Esophagus muscularis mucosa (tissue), 4 donors: ENCODE measurements at places on chromosomes 2 and 18.

- H3K36me3 ChIP-seq = no peaks in the 10 kb centered on the region
- no peak for DNase-seq
- no peaks in the 10 kb centered on the region for H3K4me1 ChIP-seq
- H3K4me3 ChIP-seq = no peak overlapping the region
- H3K27me3 ChIP-seq = no peaks in the 10 kb centered on the region
These were observed 32.1 kb upstream of the DYNAP start for GRCh38 chr18:54558609-54559585.

DNA sequence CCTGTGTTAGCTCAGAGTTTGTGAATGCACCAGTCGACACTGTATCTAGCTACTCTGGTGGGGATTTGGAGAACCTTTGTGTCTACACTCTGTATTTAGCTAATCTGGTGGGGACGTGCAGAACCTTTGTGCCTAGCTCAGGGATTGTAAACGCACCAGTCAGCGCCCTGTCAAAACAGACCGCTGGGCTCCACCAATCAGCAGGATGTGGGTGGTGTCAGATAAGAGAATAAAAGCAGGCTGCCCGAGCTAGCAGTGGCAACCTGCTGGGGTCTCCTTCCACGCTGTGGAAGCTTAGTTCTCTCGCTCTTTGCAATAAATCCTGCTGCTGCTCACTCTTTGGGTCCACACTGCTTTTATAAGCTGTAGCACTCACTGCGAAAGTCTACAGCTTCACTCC is 324.2 kb downstream of the RAD51AP2 start:
- DNase-seq = no peak
- no peak overlapping the region for H3K27ac ChIP-seq
- H3K36me3 ChIP-seq = no peaks in the 10 kb centered on the region
- H3K4me3 ChIP-seq = no peak overlapping the region
- H3K27me3 ChIP-seq = no peaks in the 10 kb centered on the region

DNA sequence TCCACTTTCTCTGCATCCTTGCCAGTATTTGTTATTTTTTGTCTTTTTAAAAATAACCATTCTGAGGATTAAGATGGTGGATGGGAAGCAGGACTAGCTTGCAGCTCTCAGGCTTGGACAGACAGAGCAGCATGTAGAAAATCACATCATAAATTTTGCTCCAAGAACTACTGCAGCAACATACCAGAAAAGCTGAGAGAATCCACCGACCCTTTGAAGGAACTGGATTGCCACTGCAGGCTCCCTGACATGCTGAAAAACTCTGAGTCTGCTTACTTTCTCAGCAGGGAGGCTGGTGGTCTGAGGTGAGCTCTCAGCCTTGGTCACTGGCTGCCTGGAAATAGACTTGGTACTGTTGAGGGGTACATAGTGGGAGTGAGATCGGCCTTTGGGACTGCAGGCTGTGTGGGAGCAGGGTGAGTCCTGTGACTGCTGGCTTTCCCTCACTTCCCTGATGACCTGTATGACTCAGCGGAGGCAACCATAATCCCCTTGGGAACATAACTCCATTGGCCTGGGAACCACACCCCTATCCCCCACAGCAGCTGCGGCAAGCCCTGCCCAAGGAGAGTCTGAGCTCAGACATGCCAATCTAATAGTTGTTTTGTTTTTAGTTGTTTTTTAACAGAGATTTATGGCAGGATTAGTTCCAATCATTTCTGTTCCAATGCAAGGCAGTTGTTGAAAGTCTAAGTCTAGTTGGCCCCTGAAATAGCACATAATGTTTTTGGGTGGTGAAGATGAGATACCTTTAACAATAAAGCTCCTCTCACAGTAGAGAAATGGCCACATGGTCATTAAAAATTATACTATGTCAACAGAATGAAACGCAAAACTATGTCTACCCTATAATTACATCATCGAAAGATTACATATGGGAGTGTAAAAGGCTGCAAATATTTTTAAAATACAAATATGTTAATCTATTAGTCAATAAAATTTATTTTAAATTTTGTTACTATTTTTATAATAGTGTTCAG is 414.2 kb upstream of the CHAC2 start:
- H3K4me3 ChIP-seq = no peak overlapping the region
- no peaks in the 10 kb centered on the region for H3K4me1 ChIP-seq
- H3K27ac ChIP-seq = no peak overlapping the region
- no peaks in the 10 kb centered on the region for H3K27me3 ChIP-seq

GRCh38 chr18:2826581-2826980 is 20.2 kb upstream of the EMILIN2 start:
- DNase-seq = peak; percentile 90
- no peaks in the 10 kb centered on the region for H3K36me3 ChIP-seq
- H3K27me3 ChIP-seq = no peaks in the 10 kb centered on the region
- no peak overlapping the region for H3K4me3 ChIP-seq
- peak overlapping the region; percentile 12 for H3K27ac ChIP-seq
- no peaks in the 10 kb centered on the region for H3K4me1 ChIP-seq

GRCh38 chr2:241390301-241391206 is 34.5 kb downstream of the FARP2 start:
- H3K4me3 ChIP-seq = no peak overlapping the region
- no peaks in the 10 kb centered on the region for H3K36me3 ChIP-seq
- no peaks in the 10 kb centered on the region for H3K27me3 ChIP-seq
- H3K27ac ChIP-seq = no peak overlapping the region
- no peak for DNase-seq
- no peaks in the 10 kb centered on the region for H3K4me1 ChIP-seq

DNA sequence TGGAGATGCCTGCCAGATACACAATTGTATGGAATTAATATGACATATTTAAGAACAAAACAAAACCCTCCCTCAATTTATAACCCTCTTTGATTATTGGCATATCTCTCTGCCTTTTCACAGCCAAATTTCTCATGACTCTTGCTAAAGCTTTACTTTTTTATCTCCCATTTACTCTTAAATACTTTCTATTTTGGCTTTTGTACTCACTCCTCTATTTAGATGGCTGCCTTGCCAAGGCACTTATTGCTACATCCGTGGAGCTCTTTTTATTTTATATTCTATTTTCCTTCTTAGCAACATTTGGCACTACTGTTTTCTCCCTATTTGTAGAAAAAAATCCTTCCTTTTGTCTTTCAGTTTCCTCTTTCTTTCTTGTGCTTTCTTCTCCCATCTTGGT is 466.4 kb upstream of the CWC22 start:
- no peaks in the 10 kb centered on the region for H3K27me3 ChIP-seq
- H3K36me3 ChIP-seq = no peaks in the 10 kb centered on the region

GRCh38 chr2:212385241-212385640 is 153.4 kb downstream of the ERBB4 start:
- H3K27ac ChIP-seq = no peak overlapping the region
- no peaks in the 10 kb centered on the region for H3K27me3 ChIP-seq
- DNase-seq = no peak
- no peak overlapping the region for H3K4me3 ChIP-seq

DNA sequence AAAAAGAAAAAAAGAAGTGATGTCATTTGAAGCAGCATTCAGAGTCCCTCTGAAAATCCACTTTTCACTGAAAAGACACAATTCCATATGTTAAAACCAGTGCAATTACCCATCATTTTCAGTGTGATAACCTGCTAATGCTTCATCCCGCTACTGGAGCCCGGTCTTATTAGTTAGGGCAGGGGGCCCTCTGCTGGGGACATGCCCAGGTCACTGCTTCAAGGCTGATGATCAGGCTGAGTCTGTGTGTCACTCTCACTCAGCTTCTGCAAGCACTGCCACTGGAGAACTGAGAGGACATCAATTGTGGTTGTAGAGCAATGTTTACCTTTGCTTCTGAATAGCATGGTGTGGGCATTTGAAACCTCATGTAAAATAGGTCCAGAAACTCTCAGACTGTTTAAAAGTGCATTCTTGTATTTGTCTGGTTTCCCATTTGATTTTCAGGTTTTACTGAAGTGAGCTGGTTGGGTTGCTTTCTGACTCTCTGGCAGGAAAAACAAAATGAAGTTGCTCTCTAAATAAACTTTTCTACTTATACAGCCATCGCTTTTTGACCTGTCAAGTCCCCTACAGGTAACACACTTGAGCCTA is 49.2 kb upstream of the NXPH2 start:
- H3K4me1 ChIP-seq = no peaks in the 10 kb centered on the region
- H3K4me3 ChIP-seq = no peak overlapping the region
- H3K27ac ChIP-seq = no peak overlapping the region
- no peak for DNase-seq
- H3K27me3 ChIP-seq = no peaks in the 10 kb centered on the region

GRCh38 chr18:64331419-64331818 is 182.5 kb upstream of the LINC00305 start:
- no peak overlapping the region for H3K4me3 ChIP-seq
- no peaks in the 10 kb centered on the region for H3K27me3 ChIP-seq
- H3K4me1 ChIP-seq = peaks cover 12% of the 10 kb centered on the region
- H3K36me3 ChIP-seq = no peaks in the 10 kb centered on the region
- no peak for DNase-seq

DNA sequence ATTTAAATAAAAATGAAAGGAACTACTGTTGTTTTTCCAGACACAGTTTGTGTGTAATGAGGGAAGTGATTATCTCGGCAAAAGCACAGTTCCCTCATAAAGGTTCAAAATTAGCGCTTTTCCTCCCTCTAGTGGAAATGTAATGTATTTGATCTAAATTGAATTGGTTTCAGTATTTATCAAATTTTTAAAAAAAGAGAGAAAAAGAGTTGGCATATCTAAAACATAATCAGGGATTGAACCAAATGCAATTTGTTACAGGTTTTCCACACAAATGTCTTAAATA is 37.5 kb downstream of the CMPK2 start:
- H3K4me3 ChIP-seq = no peak overlapping the region
- DNase-seq = no peak
- H3K36me3 ChIP-seq = no peaks in the 10 kb centered on the region
- H3K27me3 ChIP-seq = no peaks in the 10 kb centered on the region
- no peak overlapping the region for H3K27ac ChIP-seq

- DNase-seq = no peak
- H3K36me3 ChIP-seq = no peaks in the 10 kb centered on the region
- no peaks in the 10 kb centered on the region for H3K27me3 ChIP-seq
- no peak overlapping the region for H3K4me3 ChIP-seq
- H3K4me1 ChIP-seq = peaks cover 80% of the 10 kb centered on the region
These were observed 6.2 kb downstream of the IMPA2 start for GRCh38 chr18:11987527-11987926.

- no peak overlapping the region for H3K27ac ChIP-seq
- H3K27me3 ChIP-seq = no peaks in the 10 kb centered on the region
- no peak for DNase-seq
- no peaks in the 10 kb centered on the region for H3K4me1 ChIP-seq
These were observed 836.0 kb upstream of the PIK3C3 start for GRCh38 chr18:41119031-41119430.

DNA sequence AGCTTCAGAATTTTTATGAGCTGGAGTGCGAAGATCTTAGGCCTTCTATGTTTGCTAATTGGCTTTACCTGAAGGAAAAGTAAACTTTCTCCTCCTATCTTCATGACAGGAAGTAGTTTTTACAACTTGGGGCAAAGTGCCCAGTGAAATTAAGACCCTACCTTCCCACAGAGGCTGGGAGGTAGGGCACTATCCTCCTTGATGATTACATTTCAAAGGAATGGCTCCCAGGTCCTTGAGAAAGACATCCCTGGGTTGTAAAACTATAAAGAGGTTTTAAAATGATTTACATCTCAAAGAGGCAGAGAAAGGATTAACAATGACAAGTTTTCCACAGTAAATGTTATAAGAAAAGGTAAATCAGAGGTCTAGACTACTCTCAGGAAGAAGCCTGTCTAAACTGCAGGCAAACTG is 155.8 kb downstream of the CDH7 start:
- no peaks in the 10 kb centered on the region for H3K4me1 ChIP-seq
- H3K27ac ChIP-seq = no peak overlapping the region
- H3K4me3 ChIP-seq = no peak overlapping the region
- no peaks in the 10 kb centered on the region for H3K36me3 ChIP-seq
- H3K27me3 ChIP-seq = no peaks in the 10 kb centered on the region

GRCh38 chr18:57603871-57604270 is 17.4 kb upstream of the FECH start:
- no peaks in the 10 kb centered on the region for H3K27me3 ChIP-seq
- no peak overlapping the region for H3K27ac ChIP-seq
- no peaks in the 10 kb centered on the region for H3K4me1 ChIP-seq
- no peak overlapping the region for H3K4me3 ChIP-seq
- DNase-seq = no peak

DNA sequence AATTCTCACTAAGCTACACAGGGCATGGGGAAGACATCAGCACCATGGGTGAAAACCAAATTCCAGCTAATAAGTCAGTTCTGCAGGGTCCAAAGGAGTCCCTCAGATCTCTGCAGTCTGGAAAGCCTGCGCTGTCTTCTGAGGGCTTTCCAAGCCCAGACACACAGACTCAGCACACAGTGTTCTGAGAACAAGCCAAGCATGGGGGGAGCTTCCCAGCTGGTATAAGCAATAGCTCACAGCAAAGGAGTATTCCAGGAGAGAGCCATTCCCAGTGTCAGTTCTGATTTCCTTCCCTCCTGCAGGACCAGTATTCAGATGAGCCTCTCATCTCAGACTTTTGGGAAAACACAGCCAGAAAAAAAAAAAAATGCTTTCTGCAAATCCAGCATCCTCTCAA is 370.8 kb downstream of the TNS1 start:
- peak overlapping the region; percentile 18 for H3K27ac ChIP-seq
- H3K36me3 ChIP-seq = no peaks in the 10 kb centered on the region
- DNase-seq = no peak
- H3K27me3 ChIP-seq = no peaks in the 10 kb centered on the region
- peaks cover 57% of the 10 kb centered on the region for H3K4me1 ChIP-seq

- H3K27ac ChIP-seq = no peak overlapping the region
- DNase-seq = peak; percentile 89
- no peaks in the 10 kb centered on the region for H3K36me3 ChIP-seq
These were observed 103.6 kb upstream of the CELF4 start for GRCh38 chr18:37668971-37669747.

DNA sequence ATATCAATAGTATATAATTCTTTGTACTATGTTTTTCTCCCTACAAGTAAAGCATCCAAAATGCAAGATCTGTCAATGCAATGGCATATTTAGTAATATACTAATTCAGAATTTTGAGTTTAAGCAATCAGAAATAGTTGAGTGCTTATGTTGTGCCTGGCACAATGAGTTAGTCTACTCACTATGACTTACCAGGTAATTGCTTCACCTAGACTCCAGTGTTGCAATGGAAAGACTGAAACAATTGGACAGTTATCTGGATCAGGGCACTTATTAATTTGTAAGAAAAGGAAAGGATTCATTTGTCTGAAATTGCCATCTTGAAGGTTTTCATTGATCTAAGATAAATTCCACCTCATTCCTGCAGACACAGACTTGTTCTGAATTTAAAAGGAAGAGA is 97.6 kb upstream of the TCF4 start:
- no peak for DNase-seq
- H3K4me3 ChIP-seq = no peak overlapping the region
- H3K27me3 ChIP-seq = no peaks in the 10 kb centered on the region
- H3K4me1 ChIP-seq = no peaks in the 10 kb centered on the region
- no peak overlapping the region for H3K27ac ChIP-seq
